Stimulated activated effector memory CD8-positive, alpha-beta T cell treated with anti-CD3 and anti-CD28 coated beads, Interleukin-12 subunit alpha, Interleukin-12 subunit beta, amount 100 ng/mL, for 72 hours (primary cell): ENCODE measurements at places on chromosomes 12 and 14.

DNA sequence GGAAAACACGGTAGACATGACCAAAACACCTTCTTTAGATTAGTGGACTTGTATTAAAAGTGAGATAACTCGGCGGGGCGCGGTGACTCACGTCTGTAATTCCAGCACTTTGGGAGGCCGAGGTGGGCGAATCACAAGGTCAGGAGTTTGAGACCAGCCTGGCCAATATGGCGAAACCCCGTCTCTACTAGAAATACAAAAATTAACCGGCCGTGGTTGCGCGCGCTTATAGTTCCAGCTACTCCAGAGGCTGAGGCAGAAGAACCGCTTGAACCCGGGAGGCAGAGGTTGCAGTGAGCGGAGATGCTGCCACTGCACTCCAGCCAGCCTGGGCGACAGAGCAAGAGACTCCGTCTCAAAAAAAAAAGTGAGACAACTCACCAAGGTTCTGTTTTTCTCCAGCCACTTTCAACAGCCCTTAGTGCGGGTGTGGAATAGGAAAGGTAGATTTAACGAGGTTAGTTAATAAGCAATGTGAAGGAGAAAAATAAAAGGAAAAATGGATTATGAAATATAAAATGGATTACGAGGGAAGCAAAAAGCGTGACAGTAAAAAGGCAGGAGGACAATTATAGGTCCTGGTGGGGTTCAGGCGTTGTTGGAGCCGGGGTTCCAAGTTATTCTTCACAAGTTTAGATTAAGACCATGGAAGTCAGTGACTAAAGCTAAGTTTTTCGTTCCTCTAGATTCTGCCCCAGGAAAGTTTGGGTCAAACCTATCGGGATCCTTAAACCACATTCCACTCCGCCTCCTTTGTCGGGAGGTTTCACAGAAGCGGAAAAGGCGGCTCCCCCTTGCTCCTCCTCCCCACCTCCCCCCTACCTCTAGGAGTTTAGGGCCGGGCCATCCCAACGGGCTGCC is 534 bp downstream of the PPP2R3C start:
- DNase-seq: peak; percentile 51

- no peak for DNase-seq
Measured at GRCh38 chr12:82326905-82327503, 31.2 kb downstream of the CCDC59 start.

- peak; percentile 70 for DNase-seq
Measured at GRCh38 chr12:131592972-131593371, 117.9 kb upstream of the SFSWAP start.

DNA sequence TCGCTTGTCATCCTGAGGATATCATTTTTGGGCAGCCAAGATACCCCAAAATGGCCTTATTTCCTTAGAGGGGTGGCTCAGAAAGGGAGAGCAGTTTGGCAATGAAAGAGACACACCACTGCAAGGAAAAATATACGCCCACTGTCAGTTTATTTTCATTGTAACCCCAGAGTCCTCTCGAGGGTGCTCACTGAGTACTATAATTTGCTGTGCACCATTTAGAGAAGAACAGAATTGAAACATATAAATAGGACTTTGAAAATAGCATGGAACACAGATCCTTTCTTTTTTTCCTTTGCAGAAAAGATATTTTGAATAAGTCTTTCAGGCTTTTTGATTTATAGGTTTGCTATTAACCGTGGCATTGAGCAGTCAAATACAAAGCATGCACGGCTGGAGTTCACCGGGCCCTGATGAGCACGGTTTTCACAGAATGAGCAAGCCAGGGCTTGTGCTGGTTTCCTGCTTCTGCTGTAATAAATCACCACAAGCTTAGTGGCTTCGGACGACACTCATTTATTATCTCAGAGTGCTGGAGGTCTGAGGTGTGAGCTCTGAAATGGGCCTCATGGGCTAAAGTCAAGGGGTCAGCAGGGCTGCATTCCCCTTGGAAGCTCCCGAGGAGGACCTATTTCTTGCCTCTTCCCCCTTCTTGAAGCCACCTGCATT is 152.3 kb downstream of the ZNF664 start:
- DNase-seq: no peak

DNA sequence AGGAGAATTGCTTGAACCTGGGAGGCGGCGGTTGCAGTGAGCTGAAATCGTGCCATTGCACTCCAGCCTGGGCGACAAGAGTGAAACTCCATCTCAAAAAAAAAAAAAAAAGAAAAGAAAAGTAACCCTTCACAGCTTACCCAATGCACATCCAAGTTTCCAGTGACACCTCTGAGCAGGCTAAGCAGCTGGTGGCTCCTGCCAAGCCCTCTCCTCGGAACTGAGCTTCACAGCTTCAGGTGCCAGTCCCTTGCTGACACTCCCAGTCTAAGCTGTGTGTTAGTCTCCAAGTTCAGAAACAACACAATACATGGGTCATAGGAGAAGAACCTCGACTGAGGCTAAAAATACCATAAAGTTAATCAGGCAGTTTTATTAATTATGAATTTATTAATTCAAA is 7.9 kb downstream of the CD9 start:
- no peak for DNase-seq

DNA sequence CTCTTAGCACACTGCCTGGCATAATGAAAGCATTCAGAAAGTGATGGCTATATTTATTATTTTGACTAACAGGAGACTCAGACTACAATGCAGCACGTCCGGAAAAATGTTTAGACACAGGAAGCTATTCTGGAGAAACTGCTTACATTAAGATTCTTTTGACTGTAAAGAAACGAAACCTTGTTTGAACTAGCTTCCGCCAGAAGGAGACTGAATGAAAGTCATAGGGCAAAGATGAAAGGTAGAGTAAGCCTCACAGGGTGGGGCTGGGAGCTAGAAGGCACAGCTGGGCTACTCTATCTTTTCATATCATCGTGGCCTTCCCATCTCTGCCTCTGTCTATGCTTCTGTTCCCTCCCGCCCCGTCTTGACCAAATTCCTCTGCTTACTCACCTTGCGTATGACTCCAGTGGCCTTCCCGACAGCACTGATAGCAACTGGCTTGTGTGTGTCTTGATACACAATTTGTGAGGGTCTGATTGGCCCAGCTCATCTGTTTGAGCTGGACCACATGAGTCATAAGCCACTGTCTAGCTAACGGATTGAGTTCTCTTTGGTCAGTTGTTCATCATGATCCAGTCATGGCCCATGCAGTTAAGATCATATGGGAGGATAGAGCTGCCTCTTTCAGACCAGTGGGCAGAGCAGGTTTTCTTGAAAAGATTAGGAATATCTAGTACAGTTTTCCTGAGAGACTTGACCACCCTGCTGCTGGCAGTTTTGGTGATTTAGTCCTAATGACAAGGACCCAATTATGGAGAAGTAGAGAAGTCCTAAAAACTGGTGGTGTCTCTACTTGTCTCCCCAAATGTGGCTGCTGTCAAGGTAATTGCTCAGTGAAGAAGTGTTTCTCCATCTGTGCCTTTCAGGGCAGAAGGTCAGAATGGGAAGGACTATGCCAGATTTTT is 151.5 kb upstream of the SLC38A2 start:
- peak; percentile 12 for DNase-seq

DNA sequence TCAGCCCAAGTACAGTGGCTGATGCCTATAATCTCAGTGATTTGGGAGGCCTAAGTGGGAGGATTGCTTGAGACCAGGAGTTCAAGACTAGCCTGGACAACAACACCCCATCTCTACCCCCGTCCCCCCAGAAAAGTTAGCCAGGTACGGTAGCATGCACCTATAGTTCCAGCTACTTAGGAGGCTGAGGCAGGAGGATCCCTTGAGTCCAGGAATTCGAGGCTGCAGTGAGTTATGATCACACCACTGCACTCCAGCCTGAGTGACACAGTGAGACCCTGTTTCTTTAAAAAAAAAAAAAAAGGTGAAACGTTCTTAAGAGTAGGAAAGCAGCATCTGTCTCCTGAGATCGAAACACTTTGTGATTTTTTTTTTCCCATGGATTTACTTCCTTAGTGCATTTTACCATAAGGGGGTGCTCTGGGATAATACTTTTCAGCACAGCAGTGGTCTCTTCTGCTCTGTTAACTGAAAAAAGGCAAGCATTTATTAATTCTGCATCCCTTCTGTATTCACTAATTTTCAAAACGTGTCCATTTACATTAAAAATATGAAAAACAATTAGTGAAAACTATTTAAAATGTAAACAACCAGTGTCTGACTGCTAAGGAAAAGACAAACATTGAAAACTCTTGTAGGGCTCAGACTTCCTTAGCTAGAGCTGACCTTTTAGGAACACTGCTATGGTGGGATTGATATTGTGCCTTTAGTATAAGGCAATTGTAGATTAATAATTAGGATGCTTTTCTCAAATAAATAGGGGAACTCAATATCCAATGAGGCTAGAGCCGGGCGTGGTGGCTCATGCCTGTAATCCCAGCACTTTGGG is 31.2 kb upstream of the USP44 start:
- no peak for DNase-seq

DNA sequence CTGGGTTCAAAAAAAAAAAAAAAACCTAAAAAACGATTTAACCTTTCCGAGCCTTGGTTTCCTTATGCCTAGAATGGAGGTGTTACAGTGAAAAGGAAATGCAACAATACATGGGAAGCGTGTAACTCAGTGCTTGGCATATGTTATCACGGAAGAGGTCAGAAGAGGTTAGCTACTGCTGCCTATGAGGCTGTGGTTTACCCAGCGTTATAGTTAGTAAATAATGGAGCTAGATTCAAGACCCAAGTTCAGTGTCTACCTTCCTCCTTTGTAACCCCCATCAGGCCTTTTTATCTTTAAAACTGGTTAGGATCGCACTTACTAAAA is 839 bp downstream of the IFT43 start:
- DNase-seq: no peak

GRCh38 chr12:53612978-53613377 is 13.2 kb downstream of the ATF7 start:
- no peak for DNase-seq

DNA sequence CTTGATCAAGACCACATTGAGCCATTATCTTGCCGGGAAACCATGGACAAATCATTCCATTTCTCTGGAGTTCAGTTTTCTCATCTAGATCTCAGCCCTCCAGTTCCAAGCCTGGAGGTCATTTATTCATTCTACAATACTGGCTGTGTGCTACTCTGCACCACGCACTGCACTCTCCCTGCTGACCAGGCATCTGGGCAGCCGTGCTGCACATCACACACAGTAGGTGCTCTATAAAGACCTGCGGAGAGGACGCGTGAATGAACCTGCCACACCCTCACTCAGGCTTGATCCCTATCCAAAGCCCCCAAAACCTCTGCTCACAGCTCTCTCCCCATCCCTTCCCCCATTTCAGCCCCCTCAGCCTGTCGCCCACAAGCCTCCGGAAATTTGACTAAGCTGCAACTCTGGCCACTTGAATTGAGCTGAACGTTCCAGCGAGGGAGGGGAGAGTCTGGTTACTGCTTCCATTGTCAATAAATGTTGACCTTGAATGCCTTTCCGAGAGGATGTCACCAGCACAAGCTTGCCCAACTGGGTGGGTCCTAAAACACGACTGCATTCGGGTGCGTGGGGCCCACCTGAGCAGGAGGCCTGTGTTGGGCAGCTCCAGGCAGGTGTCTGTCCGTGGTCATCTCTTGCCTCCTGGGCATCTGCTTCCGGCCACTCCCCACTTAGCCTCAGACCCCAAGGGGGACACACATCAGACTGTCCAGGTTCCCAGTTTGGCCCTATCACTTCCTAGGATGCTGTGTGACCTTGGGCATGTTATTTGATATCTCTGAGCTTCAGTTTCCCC is 17.8 kb downstream of the FAIM2 start:
- no peak for DNase-seq

DNA sequence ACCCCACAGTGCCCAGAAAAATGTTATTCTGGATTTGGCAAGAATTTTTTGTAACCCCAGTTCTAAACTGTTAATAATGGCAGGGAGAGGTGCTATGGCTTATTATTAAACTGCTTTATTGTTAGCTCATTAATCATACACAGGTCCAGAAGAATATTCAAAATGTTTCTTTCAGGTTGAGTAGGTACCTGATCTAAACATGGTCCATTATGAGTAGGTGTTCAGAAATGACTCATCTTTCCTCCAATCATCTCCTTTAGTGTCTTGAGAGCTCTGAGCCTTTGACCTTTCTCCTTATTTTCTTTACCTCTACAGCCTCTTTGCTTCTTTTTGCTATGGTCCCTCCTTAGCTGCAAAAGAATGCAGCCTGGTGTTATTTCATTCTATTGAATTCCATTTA is 211.0 kb upstream of the GARIN6 start:
- no peak for DNase-seq

DNA sequence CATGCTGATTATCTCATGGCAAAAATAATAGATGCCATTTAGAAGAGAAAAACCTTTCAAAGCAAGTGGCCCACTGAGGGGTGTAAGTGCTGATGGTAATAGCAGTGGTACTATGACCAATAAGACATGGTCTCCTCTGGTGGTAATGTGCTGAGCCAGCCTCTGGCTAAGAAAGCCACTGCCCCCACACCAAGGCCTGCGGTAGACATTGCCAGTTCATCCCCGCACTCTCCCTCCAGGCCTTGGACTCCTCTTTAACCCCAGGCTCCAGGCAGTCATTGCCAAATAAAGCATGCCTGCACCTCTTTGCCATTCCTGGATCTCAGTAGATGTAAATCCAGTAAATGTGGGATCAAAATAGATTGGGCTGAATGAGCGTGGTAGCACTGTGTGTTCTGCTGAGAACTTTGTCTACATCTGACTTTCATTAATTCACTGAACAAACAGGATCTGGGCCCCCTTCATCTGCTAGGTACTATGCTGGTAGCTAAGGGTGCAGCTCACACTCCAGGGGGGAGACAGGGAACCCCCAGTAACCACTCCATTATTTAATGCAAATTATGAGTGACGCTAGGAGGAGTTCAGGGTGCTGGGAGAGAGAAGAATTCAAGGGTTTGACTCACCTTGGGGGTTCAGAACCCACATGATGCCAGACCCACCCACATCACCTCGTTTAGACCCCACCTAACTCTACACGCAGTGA is 89.3 kb downstream of the BCL11B start:
- DNase-seq: no peak

- DNase-seq: no peak
Measured at GRCh38 chr14:49598189-49598484, 603 bp upstream of the LRR1 start.

GRCh38 chr14:105091054-105091516 is 25.9 kb upstream of the GPR132 start:
- DNase-seq: no peak

GRCh38 chr14:31154956-31155355 is 52.6 kb downstream of the HECTD1 start:
- no peak for DNase-seq

DNA sequence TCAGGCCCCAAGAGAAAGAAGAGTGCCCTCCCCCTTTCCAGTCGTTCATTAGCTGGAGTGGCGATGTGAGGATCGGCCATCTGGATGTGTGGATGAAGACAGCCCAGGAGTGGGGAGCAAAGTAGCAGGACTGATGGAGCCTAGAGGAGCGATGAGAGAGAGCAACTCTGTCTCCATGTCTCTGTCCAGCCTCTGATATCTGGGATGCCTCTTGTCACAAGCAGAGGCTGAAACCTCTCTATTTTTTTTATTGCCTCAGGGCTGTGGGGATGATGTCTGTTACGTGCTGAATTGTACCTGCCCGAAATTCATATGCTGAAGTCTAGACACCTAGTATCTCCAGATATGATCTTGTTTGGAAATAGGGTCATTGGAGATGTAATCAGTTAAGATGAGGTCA is 2.7 kb downstream of the SERPINA11 start:
- DNase-seq: no peak
